ENCODE measurements at places on chromosomes 12 and 14.

GRCh38 chr12:19847294-19848059 lies 408.2 kb downstream of the AEBP2 start:
- no peak for DNase-seq

- no peak for DNase-seq
These were observed 175.8 kb downstream of the CALM1 start for GRCh38 chr14:90572441-90573150.

DNA sequence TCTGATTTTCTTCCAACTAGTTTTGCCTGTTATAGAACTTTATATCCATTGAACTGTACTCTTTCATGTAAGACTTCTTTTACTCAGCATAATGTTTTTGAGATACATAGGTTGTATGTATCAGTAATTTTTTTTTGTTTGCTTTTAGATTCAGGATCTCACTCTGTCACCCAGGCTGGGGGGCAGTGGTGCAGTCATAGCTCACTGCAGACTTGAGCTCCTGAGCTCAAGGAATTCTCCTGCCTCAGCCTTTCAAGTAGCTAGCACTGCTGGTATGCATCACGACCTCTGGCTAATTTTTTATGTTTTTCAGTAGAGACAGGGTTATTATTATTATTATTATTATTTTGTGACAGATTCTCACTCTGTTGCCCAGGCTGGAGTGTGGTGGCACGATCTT lies 65.0 kb upstream of the DDHD1 start:
- DNase-seq = no peak

DNA sequence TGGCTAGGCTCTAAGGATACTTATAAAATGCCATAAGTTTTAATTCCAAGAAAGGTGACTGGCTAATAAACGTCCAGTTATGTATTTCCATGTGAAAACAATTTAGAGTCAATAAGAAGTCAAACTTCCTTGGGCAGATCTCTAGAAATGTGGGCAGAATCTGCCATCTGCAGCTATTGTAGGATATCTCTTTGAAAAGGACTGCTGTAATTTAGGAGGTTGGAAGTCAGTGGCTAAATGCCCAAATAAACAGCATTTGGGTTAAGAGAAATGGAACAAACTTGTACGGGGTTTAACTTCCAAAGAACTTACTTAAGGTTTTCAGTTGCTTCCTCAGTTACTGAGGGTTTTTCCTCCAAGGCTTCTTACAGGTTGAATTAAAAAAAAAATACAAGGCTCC lies 121.6 kb downstream of the FIGNL2 start:
- DNase-seq = no peak

DNA sequence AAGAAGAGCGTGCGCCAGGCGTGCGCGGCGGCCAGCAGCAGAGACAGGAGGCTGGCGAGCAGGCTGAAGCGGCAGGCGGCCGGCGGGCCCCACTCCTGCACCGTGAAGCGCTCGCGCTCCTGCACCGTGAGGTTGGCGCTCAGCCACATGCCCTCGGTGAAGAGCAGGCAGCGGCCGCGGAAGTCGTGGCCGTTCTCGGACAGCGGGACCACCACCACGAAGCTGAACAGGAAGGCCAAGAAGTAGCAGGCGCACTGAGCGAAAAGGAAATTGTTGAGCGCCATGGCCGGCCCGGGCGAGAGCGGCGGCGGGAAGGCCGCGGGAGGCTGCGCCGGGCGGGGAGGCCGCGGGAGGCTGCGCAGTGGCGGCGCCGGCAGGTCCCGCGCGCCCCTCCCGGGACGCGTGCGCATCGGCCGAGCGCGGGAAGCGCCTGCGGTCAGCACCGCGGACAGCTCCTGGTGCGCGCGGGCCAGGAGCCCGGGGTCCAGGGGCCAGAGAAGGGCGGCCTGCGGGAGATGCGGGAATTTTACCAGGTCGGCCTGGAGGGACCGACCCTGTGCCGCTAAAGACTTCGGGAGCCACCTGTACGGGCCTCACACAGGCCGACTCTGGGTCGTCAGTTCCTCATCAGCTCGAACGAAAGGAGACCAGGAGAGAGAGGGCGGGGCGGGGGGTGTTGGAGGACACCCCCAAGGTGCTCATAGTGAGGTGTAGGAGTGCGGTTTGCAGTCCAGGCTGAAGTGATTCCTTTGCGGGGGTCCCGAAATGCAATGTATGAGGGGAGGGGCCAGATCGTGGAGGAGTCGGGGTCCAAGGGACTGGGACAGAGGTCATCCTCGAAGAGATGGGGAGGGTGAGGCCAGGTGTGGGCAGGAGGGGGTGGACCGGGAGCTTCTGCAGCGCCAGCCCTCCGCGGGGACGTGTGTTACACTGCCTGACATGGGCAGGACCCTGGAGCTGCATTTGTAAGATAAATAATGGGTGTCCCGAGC lies at the start of gene TMEM179:
TMEM179 (minus strand) TSS at position 315 of the 992 bp plus-strand sequence; CDS start at position 284, 31 bp downstream.
- DNase-seq = no peak

DNA sequence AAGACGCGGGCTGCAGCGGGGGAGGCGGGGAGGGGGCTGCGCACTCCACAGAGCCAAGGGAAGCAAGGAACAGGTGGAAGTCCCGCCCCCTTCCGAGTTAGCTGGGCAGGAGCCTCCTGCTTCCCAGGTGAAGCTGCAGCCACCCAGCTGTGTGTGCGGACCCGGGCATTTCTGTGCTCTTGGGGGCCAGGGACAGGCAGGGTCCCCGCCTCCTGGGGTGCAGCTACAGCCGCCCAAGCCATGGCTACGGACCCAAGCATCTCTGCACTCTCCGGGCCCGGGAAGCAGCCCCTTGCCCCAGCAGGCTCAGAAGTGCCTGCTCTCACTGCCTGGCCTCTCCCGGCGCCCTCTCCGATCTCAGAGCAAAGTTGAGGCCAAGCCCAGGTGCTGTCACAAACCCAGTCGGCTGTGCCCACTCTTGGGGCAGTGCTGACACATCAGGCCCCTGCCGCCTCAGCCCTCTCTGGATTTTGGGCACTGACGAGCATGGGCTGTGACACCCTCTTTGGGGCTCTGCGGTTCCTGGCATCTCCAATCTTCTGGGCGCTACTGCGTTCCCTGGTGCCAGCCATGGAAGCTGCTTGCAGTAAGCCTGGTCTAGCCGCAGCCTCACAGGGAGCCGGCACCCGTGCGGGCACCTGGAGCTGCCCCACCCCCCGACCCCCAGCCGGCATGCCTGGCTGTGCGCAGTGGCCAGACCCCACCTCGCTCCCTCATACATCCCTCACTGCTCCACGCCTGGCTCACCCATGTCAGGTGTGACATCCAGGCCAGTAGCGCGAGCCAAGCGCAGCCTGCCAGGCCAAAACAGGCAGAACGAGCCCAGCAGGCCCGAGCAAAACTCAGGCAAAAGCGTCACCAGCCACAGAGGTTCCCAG lies 8.5 kb upstream of the MGAT4C start:
- DNase-seq = no peak

GRCh38 chr12:92759634-92760268 lies 57.0 kb downstream of the PLEKHG7 start:
- DNase-seq = no peak

- no peak for DNase-seq
These were observed 256.2 kb downstream of the BCL11B start for GRCh38 chr14:99015833-99016232.

DNA sequence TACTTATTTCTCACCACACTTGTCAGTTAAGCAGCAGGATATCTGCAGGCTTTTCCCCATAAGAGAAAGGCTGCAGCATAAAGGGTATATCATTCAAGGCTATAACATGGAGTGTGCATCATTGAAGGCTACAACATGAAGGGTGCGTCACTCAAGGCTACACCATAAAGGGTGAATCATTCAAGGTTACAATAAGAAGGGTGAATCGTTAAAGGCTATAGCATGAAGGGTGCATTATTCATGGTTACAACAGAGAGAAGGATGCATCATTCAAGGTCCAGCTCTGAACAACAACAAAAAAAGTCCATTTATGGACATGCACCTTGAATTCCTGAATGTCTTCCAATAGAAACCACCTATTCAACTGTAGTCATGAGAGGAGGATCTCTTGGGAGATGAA lies 32.8 kb upstream of the LUM start:
- no peak for DNase-seq

DNA sequence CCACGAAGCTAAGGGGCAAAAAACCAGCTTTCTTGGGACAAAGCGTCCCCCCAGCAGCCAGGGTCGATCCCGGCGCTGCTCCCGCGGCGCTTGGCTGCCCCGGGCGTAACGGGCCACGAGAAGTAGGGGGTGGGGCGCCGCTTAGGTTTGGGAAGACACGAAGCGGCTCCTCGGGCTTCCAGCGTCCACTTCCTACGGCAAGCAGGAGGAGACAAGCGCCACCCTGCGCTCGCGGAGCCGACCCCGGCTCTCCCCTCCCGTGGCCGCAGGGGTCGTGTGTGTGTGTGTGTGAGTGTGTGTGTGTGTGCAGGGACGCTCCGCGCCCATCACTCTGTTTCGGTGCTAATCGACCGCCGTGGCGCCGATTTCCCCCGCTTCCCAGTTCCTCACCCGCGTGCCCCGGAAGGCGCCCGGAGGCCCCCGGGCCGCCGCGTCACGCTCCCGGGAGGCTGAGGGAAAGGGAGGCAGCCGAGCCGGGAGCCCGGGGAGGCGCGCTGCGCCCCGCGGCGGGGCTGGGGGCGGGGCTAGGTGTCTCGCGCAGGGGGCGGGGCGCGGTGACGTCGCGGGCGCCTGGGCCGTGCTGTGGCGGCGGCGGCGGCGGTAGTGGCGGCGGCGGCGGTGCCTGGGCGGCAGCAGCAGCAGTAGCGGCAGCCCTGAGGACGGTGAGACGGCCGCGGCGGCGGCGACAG lies at the start of gene ERC1:
ERC1 (plus strand) TSS at position 563 of the 689 bp plus-strand sequence. CDS start 36,681 bp downstream, outside the sequence.
- DNase-seq = peak; percentile 88

- DNase-seq = no peak
These were observed 1.6 kb upstream of the CLEC14A start for GRCh38 chr14:38257507-38257906.

DNA sequence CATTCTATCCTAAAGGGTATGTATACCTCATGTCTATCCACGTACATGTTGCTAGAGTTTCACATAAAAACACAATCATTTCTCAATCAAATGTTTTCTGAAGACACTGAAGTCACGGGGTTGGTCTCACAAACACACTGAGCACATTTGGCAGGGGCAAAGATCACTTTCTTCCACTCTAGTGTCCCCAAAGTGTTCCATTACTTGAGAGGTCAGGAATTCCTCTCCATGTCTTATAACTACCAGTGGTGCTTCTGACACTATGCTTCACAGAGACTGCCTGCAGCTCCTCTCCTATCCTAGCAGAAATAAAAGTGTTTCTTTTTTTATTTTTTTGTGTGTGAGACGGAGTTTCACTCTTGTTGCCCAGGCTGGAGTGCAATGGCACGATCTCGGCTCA lies 19.1 kb downstream of the ZFYVE1 start:
- DNase-seq = no peak

DNA sequence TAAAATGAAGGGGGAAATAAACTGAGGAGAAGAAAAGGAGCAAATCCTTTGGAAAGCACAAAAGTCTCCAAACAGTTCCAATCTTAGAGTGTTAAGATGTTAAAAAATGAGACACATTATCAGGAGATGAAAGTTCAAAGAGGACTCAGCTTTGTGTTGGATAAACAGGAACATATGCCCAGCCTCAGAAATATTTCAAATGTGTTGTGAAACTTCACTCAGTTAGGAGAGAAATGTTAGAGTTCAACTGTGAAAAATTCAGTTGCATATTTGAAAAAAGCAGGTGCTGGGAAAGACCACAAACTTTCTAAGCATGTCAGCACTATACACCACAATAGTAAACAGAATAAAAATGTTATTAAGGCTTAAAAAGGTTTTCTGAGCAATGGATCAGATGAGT lies 136.8 kb upstream of the PRKD1 start:
- DNase-seq = no peak

GRCh38 chr12:31370531-31371255 lies 44.7 kb upstream of the SINHCAF start:
- DNase-seq = no peak

DNA sequence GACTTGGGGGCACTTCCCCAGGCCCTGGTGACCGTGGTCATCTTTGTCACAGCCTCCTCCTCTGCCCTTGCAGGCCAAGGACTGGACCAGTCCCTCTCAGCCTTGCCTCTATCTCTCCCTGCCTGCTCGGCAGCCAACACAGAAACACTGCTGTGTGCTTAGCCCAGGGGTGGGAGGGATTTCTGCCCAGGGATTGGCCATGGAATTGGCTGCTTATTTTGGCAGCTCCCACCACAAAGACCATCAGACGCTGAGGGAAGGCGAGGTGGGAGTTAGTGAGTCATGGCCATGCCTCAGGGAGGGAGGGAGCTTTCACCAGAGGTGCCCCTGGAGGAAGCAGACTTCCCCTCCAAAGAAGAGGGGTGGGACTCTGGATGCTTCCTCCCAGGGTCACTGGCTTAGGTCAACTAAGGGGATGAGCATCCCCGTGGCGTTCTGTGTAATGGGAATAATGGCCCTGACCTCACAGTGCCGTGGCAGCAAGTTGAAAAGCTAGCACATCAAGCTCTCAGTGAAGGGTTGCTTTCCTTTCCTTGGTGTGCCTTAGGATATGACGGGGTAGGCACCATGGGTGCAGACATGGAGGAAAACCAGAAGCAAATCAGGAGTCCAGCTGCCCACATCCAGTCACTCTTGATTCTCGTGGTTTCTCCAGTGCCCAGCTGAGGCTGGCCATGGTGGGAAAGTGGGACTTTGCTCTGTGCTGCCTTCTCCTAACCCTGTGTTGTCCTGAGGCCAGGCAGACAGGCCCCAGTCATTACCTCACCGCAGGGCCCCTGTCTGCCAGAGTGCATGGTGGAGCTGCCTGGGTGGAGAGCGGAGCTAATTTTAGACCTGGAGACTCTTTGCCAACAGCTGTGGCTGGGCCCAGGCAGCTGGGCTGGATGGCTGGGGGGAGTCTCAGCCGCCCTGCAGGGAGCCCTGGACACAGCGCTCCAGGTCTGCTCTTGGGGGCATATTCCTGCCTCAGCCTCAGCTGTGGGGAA lies 21.4 kb downstream of the B4GALNT3 start:
- no peak for DNase-seq

DNA sequence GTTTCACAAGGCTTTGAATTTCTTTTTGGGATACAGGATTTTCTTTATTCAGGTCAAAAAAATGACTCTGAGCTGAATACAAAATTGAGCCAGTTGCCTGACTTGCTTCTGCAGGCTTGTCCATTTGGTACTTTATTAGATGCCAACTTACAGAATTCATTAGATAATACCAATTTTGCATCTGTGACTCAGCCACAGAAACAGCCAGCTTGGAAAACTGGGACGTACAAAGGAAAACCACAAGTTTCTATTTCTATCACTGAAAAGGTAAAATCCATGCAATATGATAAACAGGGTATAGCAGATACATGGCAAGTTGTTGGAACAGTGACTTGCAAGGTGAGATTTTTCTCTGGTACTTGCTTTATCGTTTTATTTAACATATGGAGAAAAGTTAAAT lies 5.8 kb downstream of the AP5M1 start:
- DNase-seq = no peak

DNA sequence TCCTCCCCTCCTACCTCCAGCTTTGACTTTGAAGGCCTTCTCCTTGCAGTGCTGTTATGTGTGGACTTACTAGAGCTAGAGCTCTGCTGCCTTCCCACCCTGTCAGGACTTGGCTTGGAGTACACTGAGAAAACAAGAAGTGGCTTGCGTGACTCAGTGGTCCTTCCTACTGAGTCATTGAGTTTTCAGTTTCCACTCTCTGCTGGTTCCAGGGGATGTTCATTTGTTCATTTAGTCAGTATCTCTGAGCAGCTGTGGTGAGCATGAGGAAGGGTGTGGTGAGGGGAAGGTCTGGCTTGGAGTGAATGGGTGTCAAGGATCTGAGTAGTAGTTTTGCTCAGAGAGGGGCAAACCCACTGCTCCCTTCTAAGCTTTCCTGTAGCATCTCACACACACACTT lies 17.2 kb upstream of the ELK3 start:
- peak; percentile 74 for DNase-seq
